Head of caudate nucleus (tissue), 42 donors: ENCODE measurements at places on chromosomes 13 and 19.

DNA sequence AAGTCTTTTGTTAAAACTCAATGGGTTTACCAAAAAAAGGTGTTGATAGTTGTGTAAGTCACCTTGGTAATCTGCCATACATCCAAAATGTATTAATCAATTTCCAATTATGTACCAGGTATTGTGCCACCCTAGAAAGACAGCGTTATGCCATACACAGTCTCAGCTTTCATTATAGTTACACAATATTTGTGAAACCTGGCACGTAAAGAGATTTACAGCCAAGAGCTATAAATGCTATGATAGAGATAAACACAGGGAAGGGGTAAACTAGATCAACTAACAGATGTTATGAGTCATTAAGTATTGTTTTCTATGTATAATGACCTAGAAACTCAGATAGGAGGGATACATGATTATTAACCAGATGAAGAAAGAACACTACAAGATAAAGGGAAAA is 725.6 kb upstream of the SLITRK5 start:
- no peak for DNase-seq

GRCh38 chr13:79825959-79826358 is 345.0 kb downstream of the NDFIP2 start:
- DNase-seq = no peak

DNA sequence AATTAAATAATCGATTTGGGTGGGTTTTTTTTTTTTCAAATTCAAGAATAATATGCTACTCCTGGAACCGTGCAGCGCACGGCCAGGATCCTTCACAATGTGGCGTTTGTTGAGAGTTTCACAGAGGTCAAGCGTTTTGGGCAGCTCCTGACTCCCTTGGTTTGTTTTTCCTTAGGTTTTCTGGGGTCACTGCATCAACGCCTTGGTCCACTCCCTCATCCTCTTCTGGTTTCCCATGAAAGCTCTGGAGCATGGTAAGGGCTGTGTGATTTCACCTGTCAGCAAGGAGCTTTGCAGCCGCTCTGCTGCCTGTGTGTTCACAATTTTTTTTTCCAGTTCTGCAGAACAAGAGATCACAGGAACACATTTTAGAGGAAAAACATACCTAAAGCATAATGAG is 212.4 kb downstream of the SHISA2 start:
- DNase-seq = no peak

DNA sequence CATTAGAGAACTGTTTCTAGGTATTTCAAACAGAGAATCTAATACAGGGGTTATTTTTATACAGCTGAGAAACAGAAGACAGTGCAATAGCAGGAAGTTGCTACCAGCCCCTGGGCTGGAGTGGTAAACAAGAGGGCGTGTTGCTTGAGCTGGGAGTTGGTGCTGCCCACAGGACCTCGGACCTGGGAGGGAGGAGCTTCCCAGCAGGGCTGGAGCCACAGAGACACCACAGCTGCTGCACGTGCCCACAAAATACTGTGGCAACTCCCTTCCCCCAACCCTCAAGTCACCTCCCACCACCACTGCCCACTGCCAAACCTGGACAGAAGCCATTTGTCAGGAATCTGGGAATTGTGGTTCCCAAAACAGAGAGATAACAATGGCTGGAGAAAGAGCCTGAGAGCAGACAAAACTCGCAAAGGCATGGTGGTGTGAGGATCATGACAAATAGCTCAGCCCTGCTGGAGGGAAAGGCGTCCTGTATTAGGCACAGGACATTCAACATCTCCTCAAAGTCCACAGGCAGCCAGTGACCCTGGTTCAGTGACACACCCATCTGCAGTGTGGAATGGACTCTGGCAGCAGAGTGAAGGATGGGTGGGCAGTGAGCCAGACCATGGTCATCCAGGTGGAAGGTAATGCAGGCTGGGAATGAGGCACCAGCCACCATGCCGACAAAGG is 57.2 kb downstream of the SPATA13 start:
- DNase-seq = no peak

- DNase-seq = no peak
These were observed 9.5 kb upstream of the ERVV-1 start for GRCh38 chr19:53004242-53004641.

- no peak for DNase-seq
These were observed 108.5 kb downstream of the PAN3 start for GRCh38 chr13:28246891-28247290.

DNA sequence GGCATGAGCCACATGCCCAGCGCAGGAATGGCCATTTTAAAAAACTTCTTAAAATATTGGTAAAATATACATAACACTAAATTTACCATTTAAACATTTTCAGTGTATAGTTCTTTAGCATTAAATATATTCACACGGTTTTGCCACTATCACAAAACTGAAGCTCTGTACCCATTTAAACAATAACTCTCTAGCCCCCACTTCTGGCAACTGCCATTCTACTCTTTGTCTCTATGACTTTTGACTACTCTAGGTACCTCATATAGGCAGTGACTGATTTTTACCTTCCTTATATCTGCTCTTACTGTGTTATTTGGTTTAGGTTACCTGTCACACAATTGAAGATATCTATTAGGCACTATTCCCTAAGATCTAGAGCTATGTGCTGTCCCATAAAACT is 2.3 kb upstream of the KBTBD7 start:
- DNase-seq = no peak

GRCh38 chr19:45403272-45403671 is 1.6 kb downstream of the PPP1R13L start:
- no peak for DNase-seq

- DNase-seq = no peak
These were observed 123.1 kb downstream of the B3GLCT start for GRCh38 chr13:31322702-31323405.

DNA sequence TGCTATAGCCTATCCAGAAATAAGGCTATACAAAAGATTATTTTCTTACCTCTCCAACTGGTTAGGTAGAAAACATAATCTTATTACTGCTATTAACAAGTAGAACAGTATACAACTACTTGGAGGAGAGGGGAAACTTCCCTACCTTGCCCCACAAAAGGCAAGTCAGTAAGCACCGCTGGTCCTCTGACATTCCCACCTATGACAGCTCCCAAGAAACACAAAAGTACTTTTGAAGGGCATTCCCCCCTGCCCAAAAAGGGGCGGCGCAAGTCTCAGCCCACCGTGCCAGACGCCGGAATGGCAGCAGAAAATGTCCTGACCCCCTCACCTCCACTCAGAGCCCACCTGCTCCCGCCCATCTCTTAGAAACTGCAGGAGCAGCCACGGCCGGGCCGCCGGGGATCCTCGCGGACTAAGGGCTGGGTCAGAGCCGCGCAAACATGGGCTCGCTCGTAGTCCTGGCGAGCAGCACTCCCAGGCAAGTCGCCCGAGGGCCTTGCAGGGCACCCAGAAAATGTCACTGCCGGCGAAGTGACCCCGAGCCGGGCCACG is 437 bp downstream of the SUCLA2 start:
- DNase-seq = no peak

GRCh38 chr13:83905641-83906040 is 23.4 kb upstream of the SLITRK1 start:
- no peak for DNase-seq

- no peak for DNase-seq
These were observed 470.0 kb downstream of the TSHZ3 start for GRCh38 chr19:30879225-30879624.

DNA sequence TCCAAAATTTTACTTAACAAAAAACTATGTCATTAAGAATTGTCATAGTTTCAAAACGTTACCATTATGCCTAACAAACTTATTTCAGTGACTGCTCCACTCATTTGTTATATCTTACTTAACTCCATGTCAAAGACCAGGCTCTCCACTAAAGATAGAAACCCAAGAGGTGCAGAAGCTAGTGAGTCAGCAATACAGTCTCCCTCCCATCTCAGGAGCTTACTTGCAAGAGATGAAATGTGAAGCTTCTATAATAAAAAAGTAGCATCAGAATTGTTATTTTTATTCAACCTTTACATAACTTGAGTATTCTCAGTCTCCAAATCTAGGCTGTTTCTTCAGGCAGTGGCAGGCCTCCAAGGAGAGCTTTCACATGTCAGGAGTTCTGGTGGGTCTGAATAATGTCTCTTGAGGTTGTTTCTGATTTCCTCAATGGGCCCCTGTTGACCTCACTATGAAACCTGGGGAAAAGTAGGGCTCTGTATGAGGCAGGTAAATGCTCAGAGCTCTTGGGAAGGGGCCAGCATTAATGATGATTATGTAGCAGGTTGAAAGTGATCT is 242.0 kb downstream of the NDFIP2 start:
- no peak for DNase-seq

DNA sequence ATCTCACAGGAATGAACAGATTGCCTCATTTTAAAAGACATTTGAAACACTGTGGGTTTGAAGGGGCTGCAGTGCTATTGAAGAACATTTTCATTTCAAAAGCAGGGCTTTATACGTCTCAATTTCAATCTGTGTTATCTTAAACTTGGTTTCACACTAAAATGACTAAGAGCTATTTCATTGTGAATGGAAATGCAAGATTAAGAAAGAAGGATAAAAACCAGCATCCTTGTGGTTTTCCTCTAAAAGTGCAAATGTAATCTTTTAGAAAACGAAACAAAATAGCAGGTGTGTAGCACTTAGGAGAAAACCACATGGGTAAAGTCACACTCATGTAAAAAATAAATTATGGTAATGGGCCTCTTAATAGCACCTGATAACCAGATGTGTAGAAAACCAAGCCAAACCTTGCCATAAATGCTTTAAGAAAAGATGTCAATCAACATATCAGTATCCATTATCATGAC is 397.7 kb downstream of the GPC6 start:
- DNase-seq = no peak

GRCh38 chr13:98261165-98261702 is 84.2 kb upstream of the RNF113B start:
- no peak for DNase-seq

DNA sequence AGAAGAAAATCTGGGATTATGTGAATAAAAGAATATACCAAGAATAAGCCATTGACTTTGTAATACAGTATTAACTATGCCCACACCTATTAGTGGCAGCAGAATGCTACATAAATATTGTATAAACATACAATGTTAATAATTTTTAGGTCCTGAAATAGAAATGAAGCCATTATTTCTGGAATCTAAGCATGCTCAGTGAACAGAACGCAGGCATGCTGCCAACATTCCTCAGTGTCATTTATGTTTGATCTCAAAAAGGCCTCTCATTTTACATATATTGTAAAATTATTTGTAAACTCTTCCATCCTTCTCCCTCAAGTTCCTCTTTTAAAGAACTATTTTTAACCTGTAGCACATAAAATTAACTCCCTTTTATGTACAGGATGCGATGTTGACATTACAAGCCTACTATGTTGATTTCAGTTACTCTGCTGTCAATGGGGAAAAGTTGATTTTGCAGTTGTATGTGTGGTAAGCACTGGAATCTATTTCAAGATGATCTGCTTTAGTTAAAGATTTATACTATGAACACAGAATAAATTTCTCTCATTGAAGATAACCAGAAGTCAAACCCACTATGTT is 118.8 kb downstream of the VWA8 start:
- DNase-seq = no peak

DNA sequence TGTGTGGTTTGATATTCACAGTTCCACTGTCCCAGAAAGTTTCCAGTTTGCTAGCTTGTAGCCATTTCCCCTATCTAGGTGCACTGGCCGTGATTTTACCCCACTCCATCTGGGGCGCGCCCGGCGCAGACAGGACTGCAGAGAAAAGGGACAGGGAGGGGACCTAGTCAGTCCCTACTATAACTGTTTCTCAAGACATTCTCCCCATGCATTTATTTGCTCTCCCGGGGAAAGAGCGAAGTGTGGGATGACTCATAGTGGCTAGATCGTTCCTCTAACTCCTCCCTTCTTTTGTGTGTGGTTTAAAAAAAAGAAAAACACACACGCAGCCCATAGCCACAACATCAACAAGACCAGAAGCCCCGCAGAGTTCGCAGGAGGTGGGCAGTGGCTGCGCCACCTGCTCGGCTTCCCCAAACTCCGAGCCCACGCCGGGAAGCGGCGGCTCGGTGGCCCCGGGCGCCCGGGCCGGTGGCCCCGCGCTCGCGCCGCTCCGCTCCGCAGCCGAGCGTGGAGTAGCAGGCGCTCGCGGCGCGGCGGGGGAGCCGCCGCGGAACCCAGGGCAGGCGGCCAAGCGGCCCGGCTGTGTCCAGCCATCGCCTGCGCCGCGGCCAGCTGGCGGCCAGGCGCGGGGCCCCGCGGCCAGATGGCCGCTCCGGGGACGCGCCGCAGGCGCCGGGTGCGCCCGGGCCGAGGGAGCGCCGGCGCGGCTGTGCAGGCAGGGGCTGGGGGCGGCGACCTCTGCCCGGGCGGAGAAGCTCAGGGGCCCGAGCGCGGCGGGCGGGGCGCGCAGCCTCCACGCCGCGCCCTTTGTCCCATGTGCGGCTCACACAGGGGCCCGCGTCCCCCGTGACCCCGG is 653 bp downstream of the TMTC4 start:
- DNase-seq = peak; percentile 83

GRCh38 chr13:20711301-20712044 is 8.0 kb downstream of the IL17D start:
- DNase-seq = no peak

DNA sequence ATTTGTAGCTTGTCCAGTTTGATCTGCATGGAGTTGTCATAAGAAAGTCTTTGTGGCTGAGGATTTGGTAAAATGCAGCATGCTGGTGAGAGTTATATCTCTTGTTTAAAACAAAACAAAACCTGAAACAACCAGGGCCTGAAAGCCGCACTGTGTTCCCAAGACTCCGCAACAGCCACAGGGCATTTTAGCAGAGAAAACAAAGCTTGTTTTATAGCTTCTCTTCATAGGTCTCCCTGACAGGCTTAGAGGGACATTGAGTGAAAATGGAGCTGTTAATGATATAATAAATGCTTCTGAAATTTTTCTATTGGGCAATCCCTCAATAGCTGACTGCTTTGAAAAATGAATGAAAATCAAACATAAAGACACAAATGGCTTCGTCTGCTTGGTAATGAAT is 148.7 kb upstream of the RNF113B start:
- DNase-seq = no peak

DNA sequence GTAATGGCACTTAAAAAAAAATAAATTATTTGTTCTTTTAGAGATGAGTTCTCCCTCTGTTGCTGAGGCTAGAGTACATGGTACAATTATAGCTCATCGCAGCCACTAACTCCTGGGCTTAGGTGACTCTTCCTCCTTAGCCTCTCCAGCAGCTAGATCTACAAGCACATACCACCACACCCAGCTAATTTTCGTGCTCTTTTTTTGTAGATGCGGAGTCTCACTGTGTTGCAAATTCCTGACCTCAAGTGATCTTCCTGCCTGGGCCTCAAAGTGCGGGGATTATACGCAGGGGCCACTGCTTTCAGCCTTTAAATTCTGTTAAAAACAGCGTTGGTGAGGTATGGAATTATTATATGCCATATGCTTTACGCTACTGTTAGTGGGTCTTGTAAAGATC is 2034.0 kb downstream of the OLFM4 start:
- DNase-seq = no peak

DNA sequence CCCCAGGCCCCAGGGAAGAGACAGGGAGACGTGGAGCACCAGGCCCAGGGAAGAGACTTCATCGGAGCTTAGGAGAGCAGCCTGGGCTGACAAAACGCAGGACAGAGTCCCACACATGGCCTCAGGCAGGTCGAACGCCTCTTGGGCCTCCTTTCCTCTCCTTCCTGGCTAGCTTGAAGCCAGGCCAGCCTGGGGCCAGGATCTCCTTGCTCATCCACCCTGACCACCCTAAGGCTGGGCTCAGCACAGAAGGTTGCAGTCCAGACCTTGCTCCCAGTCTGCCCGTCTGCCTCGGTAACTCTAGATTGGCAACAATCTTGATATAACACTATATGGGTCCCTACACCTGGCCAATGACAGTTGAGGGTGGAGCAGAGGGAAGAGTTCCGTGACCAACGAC is 10.1 kb downstream of the PPP6R1 start:
- DNase-seq = no peak

GRCh38 chr13:30681843-30682242 is 53.5 kb upstream of the ALOX5AP start:
- DNase-seq = no peak
